Tibial nerve (tissue), 4 donors: ENCODE measurements at places on chromosomes 2 and 18.

DNA sequence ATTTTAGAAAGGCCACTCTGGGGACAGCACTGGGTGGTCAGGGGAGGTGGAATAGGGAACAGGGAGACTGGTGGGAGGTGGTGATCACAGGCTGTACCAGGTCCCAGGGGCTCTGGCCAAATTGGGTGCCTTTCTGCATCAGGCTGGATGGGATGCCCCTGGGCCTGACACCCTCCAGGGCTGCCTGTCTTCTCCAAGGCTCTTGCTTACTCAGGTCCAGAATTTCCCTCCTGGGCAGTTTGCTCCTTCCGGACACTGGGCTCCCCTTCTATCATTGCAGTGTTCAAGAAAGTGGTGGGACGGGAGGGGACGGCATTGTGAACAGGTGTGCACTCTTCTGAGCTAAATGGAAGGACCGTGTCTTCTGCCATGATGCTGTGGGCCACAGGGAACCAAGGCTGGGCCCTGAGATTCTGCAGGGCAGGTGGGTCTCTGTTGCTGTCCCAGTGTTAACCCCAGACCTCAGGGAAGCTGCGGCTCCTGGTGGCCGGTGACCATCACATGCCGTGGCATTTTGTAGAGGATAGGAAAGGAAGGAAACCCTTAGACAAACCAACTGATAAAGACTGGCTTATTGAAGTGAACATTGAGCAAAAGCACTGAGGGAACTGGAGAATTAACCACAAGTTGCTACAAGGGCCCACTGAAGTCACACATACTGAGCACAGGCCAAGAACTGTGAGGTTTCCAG, 93.7 kb upstream of the HS6ST1 start:
- no peak for DNase-seq

DNA sequence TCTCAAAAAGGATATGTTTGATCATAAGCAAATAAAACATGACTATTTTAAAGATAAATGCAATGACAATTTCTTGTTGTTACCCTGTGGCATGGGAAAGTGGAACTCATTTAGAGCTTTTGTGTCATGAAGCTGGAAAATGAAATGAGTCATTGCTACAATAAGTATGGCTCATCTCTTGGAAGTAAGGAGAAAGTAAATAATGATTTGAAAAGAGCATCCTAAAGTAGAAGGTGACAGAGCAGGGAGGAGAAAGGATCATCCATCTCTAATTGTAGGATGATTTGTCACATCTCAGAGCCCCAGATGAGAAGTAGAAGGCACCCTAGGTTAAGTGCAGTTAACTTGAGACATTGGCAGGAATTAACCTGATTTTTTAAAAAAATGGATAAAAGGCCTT, 200.5 kb downstream of the CPS1 start:
- no peak for DNase-seq

- no peak for DNase-seq
These were observed 230.7 kb upstream of the PXDN start for GRCh38 chr2:1975060-1975459.

DNA sequence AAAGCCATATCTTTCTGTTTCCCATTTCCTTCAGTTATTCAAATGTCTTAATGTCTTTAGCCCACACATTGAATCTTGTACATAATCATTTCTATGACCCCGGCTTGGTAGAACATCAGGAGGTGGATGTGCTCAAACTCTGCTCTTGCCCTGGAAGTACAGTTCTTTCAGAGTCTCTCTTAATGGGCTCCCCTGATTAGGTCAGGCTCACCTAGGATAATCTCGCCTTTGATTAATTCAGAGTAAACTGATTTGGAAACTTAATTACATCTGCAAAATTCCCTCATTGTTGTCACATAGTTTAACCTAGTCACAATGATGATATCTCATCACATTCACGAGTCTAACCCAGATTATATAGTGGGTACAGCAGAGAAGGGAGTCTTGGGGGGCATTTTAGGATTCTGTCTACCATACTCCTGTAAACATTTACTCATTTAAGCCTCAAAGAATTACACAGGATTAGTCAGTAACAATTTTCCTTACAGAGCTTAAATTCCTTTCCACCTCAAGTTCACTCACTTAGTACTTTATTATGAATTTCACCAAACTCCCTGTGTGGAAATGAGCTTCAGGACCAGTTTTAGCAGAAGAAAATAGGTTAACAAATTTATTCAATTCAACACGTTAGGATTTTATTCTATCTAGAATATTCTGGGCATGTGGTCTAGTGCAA, 135.5 kb downstream of the FHOD3 start:
- DNase-seq = no peak

DNA sequence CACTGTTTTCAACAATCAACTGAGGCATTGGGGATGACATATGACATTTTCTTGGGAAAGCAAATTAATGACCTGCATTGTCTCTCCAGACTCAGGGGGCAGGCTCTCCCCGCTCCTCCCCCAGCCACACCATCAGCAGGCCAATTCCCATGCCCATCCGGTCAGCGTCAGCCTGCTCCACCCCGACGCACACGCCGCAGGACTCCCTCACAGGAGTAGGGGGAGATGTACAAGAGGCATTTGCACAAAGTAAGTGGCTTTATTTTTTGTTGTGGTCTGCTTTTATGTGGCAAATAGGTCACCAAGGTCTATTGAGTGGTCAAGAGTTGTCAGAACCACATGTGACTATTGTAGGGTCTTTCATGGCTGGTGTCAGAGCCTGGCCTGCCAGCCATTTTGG, 165.1 kb downstream of the DTNA start:
- DNase-seq = no peak

DNA sequence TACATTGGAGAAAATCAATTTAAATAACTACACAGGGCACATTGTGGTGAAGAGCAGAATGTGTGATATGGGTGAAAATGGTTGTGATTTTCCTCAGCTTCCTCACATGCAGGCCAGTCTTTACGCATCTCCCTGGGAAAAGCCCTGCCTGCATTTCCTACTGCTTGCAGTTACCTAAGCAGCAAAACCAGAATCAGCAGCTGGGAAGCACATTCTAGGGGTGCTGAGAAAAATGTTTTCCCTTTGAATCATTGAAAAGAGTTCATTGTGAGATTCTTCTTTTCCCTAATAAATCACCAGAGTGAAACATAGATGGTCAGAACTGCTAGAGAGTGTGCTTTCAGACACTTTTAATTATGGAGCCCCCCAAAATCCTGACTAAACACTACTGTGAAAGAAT, 656.0 kb downstream of the TDRD15 start:
- DNase-seq = no peak

DNA sequence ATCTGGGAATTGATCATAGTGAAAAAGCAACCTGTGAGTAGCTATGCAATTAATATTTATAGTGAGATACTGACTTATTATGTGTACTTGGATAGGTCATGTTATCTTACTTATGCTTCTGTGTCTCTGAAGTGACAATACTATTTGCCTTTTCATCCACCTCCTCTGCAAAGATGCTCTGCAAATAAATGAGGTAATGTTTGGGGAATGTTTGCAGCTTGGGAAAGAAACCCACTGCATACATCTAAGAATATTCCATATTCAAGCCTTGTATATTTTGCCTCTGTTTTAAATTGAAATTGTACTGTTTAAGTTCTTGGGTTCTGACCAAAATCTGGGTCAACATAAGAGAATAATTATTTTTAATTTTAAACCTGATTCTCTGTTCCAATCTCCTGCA, 217.4 kb upstream of the DTNA start:
- DNase-seq = no peak
